ENCODE measurements at places on chromosomes 6 and 20.

GRCh38 chr6:163504984-163505640 lies 90.6 kb downstream of the QKI start:
- no peak for DNase-seq

DNA sequence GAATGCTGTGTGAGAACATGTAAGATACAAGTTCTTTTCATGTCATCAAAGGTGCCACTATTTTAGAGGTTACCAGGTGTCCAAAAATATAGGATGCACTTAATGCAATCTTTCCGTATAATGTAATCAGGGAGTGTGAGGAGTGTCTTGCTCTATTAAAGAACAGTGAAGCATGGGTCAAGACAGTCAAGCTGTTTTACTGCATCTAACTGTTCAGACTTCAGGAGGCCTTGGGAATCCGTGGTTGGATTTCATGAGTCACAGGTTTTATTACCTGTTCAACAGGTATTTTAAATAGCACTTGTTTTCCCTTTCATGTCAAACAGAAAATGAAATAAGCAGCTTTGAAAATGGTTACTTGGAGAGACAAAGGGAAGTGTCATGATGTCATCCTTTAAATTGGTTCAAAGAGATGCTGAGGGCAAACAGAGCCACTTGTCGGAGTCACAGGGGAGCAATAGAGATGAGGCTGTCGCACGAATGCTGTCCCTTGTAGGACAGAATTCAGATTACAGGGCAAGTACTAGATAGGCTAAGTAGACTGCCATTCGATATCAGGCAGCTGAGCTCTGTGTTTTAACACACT lies 621.5 kb downstream of the QKI start:
- DNase-seq = no peak

DNA sequence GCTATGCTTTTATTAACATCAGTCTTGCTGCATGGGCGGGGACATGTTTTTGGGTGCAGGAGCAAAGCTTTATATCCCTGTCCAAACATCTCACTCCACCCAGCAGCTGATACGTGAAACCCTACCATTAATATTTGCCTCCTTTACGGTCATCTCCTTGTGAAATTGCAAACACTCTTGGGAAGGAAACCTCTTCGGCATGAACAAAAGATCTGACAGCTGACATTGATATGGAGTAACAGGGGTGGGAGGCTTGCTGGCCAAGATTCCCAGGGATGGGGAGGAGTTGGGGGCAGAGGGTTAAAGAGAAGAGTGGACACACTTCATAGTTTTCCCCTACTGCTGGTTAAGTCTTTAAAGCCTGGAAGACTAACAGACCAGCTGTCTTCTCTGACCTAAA lies 22.2 kb upstream of the VEGFA start:
- no peak for DNase-seq

DNA sequence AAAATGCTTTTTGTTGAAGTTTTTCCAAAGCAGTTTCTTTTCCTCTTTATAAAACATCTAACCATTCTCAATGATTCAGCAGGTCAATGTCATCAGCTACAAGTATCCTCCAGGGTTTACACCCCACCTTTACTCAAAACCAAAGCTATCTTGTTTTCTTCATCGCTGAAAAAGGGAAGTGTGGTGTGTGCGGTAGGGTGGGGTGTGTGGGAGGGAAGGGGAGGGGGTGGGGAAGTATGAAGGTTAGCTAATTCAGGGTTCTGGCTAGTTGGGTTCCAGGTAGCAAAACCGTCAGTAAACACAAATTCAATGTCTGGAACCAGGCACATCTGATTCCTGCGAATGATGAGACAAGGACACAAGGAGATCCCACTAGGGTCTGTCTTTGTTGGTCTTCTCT lies 189.6 kb downstream of the GJA10 start:
- no peak for DNase-seq

DNA sequence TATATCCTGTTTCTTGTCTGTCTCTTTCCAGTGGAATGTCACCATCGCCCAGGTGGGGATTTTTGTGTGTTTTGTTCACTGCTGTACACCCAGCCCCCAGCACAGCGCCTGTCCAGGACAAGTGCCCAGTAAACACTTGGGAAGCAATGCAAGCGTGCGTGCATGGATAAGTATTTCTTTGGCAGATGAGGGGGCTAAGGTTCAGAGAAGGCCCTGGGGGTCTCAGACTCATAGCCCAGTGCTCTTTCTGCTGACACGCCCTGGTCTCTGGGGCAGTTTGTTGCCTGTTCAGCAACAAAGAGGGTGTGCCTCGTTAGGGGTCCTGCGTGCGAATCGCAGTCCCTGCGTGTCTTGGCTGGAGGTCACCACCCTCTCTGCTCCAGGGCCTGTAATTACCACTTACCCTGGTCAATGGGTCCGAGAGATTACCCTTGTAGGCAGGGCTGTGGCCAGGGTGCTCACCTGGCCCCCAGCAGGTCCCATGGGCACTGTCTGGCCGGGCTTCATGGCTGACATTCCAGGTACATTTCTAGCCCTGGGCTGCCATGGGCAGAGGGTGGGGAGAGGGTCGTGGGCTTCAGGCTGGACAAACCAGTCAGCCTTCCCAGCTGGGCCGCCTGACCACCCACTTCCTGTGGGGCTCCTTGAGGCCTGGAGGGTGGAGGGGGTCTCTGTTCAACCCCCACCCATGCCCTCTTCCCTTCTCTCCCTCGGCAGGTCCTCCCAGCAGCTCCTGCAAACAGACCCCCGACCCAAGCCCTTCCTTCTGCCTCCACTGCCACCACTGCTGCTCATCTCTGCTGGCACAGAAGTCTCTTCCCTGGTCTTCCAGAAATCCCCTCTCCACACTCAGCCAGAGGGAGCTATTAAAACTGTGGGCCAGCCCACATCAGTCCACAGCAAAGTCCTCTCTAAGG lies 87.1 kb downstream of the CEBPB start:
- DNase-seq = no peak

DNA sequence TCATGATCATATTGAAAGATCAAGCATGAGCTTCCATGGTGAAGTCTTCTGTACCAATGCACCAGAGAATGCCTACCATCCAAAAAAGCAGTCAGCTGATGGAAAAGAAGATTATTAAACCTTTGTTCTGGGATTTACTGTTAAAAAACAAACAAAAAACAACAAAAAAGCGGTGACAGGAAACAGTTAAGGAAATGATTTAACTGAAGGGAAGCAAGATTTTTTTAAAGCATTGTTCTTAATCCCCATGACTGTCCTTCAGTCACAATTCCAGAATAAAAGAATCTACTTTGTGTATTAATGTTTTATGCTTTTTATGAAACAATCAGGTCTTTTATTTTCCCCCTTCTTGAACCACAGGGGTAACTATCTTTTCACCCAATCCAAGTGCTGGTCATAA lies 23.9 kb downstream of the FAM162B start:
- DNase-seq = no peak

DNA sequence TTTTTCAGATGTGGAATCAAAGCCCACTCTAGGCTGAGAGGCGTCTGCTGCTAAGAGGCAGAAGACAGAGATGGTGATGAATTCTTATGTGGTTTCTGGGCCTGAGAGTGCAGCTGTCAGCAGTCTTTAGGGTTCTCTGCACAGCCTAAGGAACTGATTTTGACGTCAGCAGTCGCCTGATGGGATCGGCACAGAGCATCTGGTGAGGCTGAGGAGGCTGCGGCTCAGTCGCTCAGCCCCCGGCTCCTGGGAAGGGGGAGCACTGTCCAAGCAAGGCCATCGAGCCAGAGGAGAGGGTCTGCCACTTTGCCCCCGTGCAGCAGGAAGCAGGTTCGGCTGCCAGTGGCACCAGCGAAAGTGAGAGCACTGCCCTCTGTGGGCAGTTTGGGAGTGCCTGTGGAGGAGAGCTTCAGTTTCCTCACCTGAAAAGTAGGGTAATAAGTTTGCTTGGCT lies 92.5 kb downstream of the TCP11 start:
- peak; percentile 57 for DNase-seq

GRCh38 chr6:90413867-90414266 lies 117.2 kb upstream of the BACH2 start:
- DNase-seq = no peak

DNA sequence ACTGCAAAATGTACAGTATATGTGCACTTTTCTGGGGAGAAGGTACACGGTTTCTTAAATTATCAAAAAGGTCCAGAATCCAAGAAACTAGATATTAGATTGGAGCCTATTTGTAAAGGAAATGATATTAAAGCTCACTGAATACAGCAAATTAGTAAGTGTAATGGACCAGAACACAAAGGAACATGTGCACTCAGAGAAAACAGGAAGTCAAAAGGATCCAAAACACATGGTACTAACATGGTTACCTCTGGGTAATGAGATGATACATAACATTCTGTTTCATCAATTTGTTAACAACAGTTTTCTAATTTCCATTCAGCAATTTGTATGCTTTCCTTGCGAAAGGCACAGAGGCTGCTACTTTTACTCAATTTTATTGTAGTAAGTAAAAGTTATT lies 18.7 kb downstream of the ZNF322 start:
- DNase-seq = no peak

DNA sequence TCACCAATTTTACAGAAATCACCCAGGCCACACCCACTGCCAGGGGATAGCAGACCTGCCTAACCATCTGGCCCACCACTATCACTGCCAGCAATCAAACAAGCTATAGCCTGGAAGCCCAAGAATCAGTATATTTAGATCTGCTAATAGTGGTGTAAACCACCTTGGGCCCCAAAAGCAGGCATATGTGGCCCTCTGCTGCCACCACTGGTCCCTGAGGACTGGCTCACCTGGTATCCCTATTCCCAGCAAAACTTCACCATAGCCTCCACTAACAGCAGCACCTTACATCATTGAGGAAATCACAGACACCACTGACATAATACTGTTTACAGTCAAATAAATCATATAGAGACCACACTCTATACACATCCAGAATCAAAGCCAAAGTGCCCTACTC lies 880.4 kb upstream of the MAN1A1 start:
- DNase-seq = no peak

GRCh38 chr6:151007076-151007475 lies 141.6 kb downstream of the MTHFD1L start:
- no peak for DNase-seq

DNA sequence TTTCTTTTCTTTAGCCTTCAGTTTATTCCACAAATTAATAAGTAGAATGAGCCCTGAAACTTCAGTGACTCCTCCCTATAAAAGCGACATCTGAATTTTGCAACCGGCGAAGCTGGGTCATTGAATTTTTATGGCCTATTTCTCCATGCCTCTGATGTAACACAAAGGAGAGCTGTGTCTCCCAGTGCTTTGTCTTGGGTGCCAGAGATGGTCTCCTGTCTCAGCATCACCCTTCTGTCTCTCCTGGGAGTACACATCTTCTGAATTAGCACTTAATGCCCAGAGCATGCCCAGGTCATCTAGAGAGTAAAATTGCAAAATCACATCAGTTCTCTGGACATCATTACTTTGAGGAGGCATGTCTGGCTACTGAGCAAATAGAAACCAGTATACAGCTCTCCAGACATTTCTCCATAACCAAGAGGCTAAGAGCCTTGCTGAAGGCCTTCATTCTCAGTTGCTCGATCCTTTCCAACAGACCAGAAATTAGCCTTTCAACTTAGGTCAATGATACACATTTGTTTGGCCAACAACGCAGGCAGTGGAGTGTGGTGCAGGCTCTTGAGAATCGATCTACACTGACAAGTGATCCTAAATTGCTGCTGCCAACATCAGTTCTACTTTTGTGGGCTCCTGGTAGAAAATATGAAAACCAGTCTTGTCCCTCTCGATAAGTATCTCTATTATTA lies 176.0 kb upstream of the FOXQ1 start:
- no peak for DNase-seq

- no peak for DNase-seq
These were observed 111.3 kb downstream of the RNF144B start for GRCh38 chr6:18498408-18498807.

- no peak for DNase-seq
These were observed 215.8 kb upstream of the RREB1 start for GRCh38 chr6:6891949-6892461.

GRCh38 chr6:41780551-41781365 lies at the start of gene PRICKLE4:
PRICKLE4 (plus strand) TSS chr6:41780782; CDS start chr6:41783474, 2,692 bp downstream.
- DNase-seq = peak; percentile 48

DNA sequence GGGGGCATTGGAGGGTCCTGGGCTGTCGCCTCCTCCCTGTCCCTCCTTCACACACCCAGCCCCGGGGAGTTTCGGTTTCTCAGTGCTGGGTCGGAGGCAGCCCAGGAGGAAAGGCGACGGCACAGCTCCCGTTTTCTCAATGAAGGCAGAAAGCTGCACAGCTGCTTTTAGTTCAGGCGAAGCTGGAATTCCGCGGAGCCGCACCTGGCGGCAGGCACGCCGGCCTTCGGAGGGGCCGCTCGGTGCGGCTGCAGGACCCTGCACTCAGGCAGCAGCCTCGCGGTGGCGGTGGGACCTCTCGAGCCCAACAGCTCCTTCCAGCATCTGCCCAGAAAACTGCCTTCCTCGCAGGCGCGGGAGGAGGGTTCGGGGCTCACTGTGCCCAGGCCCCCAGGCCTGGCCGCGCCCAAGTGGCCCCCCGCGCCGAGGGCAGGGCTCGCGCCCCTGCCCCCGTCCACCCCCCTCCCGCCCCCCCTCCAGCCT lies 4.6 kb downstream of the FOXQ1 start:
- DNase-seq = no peak

- peak; percentile 44 for DNase-seq
These were observed 129.8 kb downstream of the PREX1 start for GRCh38 chr20:48697845-48698491.

DNA sequence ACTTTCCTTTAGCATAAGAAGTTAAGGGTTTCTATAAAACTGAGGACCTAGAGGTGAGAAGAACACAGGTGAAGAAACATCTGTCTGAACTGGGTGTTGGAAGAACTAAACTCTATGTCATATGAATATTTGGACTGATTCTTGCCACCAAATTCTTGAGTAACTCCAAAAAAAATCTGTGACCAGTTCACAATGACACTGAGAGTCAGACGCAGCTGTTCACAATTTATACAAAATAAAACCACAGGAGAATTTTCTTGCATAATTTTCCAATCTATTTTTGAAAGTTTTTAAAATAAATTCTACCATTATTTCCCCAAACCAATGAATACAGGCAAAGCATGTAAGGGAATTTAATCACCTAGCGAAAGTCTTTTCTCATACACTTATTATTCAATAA lies 148.1 kb upstream of the TCF21 start:
- DNase-seq = no peak

GRCh38 chr6:118668761-118669385 lies 17.5 kb upstream of the CEP85L start:
- DNase-seq = no peak

DNA sequence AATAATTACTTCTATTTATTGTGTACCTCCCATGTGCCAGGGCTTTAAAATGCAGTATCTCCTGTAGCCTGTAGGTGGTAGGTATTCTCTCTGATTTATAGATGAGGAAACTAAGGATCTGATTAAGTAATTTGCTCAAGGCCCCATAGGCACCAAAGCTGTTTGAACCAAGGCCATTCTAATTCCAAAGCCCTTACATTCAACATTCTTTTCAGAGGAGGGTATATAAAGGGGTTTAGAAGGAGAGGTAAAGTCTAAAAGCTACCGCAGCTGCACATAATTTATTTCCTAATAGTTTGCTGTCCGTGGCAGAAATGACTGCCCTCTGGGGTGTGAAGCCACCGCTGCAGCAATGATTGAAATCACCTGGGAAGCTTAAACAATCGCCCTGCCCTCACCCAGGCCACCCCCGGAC lies 95.0 kb upstream of the FAM8A1 start:
- DNase-seq = no peak

GRCh38 chr20:40978761-40979160 lies 49.9 kb upstream of the TOP1 start:
- DNase-seq = no peak

GRCh38 chr20:54611708-54612412 lies 136.5 kb downstream of the DOK5 start:
- no peak for DNase-seq

Data from substantia nigra (tissue), 51 donors.